ENCODE measurements at places on chromosomes 1 and 21.

DNA sequence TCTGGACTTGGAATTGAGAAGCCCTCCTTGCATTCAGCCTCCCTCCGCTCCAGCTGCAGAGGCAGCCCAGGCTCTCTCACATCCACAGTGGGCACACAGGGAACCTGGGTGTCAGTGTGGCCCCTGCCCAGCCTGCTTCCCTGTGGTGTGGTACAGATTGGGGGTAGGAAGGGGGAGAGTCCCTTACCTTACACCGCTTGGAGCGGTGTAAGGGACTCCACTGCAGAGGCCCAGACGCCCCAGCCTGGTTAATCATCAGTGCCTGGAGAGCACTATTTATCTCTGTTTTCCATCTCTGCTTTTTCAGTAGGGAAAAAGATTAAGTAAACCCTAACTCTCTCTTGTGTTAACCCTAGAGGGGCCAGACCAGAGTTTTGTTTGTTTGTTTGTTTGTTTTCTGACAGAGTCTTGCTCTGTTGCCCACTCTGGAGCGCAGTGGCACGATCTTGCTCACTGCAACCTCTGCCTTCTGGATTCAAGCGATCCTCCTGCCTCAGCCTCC is 803 bp upstream of the RHBG start:
- DNase-seq: no peak

- no peak for DNase-seq
Observed at GRCh38 chr1:230501849-230502248, 75.7 kb upstream of the PGBD5 start.

DNA sequence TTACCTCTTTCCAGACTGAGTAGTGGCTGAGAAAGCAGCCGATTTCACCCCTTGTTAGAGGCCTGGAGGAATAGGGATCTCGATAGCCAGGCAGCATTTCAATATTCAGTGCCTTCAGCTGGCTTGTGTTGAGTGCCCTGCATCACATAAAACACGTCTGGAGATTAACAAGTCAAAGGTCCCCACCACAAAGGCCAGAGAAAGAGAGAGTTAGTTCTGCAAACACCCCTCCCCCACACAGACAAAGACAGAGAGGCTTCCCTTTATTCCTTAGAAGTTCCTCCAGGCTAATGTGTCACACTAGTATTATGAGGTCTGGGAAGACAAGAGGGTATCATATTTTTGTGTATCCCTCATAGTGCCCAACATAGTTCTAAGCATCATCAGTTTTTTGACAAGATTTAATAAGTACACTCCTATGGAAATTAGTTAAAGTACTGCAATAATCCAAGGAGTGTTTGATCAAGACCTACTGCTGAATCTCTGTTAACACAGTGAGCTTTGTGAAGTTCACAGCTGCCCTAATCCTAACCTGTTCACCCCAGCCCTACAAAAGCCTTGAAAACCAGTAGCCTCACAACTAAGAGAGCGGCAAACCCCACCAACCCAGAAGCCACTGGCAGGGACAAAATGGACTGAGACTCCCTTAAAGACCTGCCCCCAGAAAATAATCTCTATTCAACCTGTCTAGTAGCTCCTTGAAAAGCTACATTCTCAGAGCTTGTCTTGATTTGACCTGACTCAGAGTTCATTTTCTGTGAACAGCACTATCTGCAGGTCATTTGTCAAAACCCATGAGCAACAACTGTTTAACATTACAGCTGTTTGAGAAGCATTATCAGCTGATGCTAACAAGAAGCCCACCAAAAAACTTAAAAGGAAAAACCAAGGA is 91.9 kb downstream of the COLGALT2 start:
- DNase-seq: no peak

DNA sequence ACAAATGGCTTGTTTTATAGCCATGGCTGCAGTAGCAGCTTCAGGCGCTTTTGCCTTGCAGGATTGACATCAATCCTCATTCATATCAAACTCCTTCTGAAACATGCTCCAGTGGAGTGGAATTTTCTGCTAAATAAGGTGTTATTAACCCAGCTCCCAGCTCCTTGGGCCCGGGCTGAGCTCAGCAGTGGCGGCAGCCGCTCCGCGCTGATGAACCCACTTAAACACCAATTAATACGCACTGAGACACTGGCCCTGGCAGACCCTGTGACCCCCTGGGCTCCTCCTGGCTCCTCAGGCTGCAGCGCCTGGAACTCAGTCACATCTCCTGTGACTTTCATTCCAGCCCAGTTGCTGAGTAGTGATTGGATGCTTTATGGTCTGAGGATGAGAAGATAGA is 137.4 kb upstream of the GRIK3 start:
- no peak for DNase-seq

GRCh38 chr1:204366759-204367158 is 7.0 kb upstream of the PLEKHA6 start:
- DNase-seq: no peak

DNA sequence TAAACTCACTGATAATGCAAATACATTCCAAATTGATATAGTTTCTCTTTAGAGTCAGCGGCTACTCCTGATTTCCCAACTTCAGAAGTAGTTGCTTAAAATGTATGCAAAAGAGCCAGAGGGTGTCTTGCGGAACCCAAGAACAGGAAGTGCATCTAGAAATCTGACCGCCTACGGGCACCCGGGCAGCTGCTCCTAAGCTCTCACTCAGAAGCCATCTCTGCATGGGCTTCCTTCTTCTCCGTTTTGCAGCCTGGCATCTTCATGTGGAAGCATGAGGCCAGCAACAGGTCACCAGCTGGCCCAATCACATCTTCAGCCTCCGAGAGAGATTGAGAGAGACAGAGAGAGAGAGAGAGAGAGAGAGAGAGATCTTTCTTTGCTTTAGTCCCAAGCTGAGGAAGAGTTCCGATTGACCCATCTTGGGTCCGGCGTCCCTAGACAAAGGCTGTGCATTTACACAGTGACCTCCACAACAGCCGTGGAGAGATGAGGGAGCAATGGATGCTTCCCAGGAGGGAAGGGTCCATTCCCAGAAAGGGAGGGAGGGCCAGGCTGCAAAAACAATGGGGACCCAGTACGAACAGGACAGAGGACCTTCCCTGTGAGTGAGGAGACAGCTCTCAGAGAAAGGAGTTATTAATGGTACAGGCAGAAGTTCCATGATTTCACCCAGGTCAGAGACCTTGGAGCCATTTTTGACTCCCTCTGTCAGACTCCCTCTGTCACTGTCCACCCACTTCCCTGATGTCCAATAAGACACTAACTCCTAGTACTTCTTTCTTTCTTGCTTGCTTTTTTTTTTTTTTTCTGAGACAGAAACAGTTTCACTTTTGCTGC is 28.2 kb upstream of the SLC30A1 start:
- no peak for DNase-seq

DNA sequence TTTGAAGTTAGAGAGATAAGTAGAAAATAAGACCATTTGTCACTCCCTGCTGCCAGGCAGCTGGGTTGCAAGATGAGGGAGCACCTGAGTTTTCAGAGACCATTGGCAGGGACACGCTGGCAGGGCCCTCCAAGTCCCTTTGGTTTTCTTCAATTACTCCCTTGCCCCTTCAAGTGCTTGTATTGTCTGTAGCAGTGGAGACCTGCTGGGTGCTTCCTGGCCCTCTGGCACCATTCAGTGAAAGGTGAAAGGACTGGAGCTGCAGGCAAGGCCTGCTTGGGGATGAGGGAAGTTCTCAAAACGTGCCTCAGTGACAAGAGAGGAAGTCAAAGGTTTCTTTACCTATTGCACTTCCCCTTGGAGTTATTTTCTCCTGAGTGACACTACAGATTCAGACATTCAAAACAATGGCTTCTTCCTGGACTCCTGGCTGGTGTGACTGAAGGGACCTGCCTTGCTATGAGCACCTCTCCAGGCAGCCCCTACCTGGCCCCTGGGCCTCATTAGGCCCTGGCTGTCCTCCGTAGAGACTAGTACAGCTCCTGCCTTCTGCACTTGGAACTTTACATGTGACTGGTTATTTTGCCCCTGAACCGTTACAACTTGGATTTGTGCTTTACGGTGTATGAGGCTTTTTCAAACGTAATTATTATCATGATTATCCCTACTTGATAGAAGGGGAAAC is 100.1 kb downstream of the C1orf21 start:
- DNase-seq: no peak

DNA sequence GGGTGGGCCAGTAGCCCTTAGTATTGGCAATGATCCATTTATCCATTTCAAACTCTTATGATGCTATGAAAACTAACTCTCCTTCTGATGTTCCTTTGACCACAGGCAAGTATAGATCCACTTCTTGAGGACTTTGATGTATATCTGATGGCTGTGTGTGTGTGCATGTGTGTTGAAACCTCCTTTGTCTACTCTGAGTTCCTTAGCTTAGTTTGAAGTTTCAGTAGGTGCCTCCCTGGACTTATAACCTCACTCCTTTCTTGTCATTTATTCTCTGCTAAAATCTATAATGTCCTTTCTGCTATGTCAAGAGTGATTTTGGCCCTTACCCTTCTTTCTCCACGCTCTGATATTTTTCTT is 409.3 kb downstream of the PRDM2 start:
- DNase-seq: no peak

DNA sequence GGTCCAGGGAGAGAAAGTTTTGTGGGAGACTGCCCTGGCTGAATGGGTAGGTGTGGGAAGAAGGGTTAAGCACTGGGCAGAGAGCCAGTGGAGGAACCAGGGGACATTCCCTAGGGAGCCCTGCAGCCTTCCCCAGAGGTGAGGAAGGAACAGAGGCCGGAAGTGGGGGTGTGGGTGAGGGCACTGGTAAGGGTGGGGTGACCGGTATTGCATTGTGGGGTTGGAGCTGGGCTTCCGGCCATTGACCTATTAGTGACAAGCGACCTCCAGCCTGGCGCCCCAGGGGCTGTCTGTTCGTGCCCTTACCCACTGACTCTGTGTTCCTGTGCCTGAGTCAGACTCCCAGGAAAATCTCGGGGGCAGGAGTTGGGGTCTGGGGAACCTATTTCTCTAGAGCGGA is 3.5 kb upstream of the TSPAN1 start:
- no peak for DNase-seq

- no peak for DNase-seq
Observed at GRCh38 chr1:57835620-57836019, 411.8 kb upstream of the DAB1 start.

- DNase-seq: no peak
Observed at GRCh38 chr1:201095581-201095980, 16.6 kb downstream of the CACNA1S start.

DNA sequence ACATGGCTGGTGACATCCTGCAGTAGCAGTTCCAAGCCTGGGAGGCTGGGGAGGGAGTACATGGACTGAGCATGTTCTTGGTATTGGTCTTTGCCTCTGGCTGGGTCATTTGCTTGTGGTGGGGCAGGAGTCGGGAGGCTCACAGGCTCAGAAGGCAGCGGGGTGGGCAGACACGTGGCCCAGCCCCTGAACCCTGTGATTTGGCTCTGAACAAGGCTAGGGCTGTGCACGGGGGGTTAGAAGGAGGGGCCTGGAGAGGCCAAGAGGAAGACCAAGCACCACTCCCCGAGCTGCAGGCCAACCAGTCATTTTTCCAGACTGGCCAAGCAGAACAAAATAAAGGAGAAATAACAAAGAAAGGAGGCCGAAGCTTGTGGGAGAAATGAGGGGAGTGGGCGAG is 9.7 kb upstream of the PRELP start:
- DNase-seq: no peak

Data from stimulated activated CD4-positive, alpha-beta T cell treated with anti-CD3 and anti-CD28 coated beads, Interleukin-12 subunit alpha, Interleukin-12 subunit beta, amount 100 ng/mL, for 48 hours (primary cell).